ENCODE measurements at places on chromosomes 2 and 18.

DNA sequence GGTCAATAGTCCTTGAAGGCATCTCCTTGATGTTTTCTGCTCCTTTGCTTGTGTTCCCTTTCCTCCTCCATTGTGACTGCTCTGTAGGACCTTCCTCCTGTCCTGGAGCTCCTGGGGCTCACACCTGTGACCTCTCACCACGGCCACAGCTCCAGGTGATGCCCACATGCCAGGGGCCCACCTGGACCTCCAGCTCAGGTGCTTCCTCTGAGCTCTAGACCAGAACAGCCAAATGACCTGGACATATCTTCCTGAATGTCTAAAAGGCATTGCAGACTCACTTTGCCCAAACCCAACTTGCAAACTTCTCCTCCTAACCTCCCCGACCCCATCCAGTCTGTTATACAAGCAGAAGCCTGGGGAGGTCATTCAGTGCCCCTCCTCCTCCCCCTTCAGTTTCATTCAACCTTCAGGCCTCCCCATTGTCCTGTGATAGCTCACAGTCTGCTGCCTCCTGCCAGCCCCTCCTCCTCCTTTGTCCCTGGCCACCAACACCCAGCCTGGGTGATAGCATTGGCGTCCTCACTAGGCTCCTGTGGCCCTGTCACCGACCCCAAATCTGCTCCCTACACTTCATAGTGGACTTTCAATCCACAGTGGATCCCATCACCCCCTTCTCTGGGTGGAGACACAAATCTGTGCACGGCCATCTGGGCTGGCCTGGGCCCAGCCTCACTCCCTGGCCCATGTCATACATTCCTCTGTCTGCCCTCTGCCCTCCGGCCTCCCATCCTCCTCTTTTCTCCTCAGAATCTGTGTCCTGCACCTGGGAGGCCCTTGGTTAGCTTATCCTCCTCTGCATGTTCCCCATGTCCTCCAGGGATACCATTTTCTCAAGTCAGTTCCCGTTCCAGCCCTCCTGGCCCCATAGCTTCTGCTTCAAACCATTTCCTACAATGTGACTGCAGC, 310.4 kb upstream of the HDAC4 start:
- no peak for DNase-seq

- DNase-seq: no peak
Observed at GRCh38 chr18:525036-525797, 24.7 kb upstream of the COLEC12 start.

- DNase-seq: no peak
Observed at GRCh38 chr2:113058998-113059960, at the start of gene IL36RN. IL36RN (plus strand) TSS chr2:113059198; CDS start chr2:113059439, 241 bp downstream.

DNA sequence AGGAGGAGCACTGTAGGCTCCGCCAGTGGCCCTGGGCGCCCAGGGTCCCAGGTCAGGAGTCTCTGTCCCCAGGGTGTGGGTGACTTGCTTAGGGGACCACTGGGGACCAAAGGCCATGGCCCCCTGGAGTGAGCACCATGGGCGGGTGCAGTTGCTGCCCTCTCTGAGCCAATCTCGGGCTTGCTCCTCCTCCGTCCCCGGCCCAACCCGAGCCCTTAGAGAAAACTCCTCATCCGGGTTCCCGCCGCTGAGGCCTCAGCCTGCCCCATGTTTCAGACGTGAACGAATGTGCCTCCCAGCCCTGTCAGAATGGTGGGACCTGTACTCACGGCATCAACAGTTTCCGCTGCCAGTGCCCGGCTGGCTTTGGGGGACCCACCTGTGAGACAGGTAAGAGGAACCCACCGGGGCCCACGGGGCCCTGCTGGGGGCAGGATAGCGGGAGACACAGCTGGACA, 38.6 kb downstream of the SNED1 start:
- DNase-seq: peak; percentile 17

All from stimulated activated CD4-positive, alpha-beta T cell treated with anti-CD3 and anti-CD28 coated beads, Interleukin-2, amount 100 ng/mL, for 48 hours (primary cell).